GM23248 (cell line): ENCODE measurements at places on chromosomes 7 and 10. TPM values are rescaled to one million over a fixed set of nuclear protein-coding genes. Genes with fewer than 3 reads are reported as not detected.

DNA sequence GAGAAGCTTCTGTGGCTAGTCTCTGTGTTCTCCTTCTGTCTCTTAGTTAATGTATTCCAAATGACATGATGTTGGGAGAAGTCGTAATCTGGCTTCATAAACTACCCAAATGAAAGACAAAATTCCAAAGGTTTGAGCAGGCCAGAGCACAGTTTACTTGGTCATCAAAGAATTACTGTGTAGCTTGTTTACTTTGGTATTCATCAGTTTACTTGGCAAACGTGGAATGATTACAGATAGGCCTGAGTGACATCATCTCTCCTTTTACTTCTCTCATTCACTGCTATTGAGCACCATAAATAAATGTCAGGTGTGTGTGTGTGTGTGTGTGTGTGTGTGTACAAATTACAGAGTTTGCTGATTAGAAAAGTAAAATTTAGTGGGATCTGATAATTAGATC, 327.3 kb downstream of the PHTF2 start:
- peak; percentile 82 for DNase-seq

- DNase-seq: no peak
Measured at GRCh38 chr7:90212149-90212495, 582 bp downstream of the STEAP2 start.

GRCh38 chr7:94417901-94418300, 23.2 kb downstream of the COL1A2 start:
- DNase-seq: peak; percentile 71

ZMYND11 gene
- total RNA-seq: 63.4 and 66.0 TPM in 2 replicates

LRRC17 gene
- total RNA-seq: 1.5 TPM in 1 of 2 replicates, not detected in the other

DNA sequence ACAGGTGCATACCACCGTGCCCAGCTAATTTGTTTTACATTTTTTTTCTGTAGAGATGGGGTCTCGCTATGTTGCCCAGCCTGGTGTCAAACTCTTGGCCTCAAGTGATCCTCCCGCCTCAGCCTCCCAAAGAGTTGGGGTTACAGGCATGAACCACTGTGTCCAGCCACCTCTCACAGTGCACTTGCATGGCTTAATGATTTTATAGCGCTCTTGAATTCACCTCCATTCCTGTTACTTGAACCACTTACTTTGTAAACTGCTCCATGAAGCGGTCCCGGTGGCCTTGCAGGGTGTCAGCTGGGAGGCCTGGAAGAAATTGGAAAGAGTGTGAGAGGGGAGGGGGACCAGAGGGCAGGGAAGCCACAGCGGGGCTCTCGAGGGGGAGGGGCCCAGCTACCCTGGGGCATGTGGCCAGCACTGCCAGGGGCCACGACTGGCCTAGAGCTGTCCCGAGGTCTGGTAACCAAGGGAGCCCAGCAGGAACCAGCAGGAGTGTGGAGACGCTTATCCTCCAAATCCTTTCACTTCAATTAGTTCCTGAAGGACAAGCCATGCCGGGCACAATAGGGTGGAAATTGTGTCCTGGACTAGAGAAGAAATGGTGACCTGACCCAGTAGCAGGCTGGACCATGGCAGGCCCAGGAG, 76.0 kb downstream of the SPDYE5 start:
- DNase-seq: no peak

HMX2 gene
- not detected in 2 replicates for total RNA-seq

AKR1C4 gene
- total RNA-seq: not detected in 2 replicates

GRCh38 chr7:22723637-22724036, 3.4 kb upstream of the IL6 start:
- peak; percentile 60 for DNase-seq

CCDC172 gene
- not detected in 2 replicates for total RNA-seq

DNA sequence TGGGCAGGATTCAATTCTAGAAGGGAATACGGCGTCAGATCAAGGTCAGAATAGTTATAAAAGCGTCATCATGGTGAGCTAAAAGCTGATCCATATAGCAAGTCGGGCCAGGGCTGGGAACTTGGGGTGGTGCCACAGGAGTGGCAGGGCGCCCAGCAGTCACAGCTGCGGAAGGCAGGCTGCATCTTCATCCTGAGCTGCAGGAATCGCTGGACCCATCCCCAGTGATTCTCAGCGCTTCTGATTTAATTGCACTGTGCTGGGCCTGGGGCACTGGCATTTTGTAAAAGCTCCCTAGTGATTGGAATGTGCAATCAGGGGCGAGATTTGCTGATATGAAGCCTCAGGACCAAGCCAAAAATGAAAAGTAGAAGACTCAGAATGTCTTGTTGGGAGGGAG, 135.3 kb downstream of the CTTNBP2 start:
- no peak for DNase-seq

GRCh38 chr10:101030496-101031127, 317 bp downstream of the PDZD7 start:
- no peak for DNase-seq

HOXA7 gene
- total RNA-seq: 3.4 and 6.6 TPM in 2 replicates

DNA sequence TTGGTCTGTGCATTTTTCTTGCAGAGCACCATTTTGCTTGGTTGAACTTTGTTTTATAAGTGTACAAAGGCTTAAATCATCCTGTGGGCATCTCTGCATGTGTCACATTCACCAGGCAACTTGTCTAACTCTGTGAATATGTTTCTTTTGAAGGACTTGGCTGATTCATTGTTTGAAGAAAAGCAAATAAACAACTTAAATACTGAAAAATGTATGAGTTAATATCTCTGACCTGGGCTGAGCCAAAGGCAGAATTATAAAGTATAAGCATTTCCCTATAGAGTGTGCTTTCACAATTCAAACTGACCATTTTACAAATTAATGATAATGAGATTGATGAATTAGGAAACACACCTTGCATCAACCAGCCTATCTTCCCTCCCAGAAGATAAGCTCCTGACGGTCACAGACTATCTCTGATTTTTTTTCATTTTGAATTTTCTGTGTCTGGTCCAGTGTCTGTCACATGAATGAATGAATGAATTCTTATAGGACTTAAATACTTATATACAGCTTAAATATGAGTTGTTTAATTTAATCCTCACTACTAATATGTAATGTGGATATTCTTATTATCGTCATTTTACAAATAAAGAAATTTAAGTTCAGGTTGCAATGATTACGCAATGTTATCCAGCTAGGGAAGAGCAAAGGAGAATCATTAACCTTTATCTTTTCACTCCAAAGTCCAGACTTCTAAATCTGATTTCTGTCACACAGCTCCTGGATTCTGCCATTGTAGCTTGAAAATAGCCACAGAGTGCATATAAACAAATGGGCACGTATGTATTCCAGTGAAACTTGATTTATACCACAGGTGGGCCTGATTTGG, 182.0 kb upstream of the PHYHIPL start:
- no peak for DNase-seq

DNA sequence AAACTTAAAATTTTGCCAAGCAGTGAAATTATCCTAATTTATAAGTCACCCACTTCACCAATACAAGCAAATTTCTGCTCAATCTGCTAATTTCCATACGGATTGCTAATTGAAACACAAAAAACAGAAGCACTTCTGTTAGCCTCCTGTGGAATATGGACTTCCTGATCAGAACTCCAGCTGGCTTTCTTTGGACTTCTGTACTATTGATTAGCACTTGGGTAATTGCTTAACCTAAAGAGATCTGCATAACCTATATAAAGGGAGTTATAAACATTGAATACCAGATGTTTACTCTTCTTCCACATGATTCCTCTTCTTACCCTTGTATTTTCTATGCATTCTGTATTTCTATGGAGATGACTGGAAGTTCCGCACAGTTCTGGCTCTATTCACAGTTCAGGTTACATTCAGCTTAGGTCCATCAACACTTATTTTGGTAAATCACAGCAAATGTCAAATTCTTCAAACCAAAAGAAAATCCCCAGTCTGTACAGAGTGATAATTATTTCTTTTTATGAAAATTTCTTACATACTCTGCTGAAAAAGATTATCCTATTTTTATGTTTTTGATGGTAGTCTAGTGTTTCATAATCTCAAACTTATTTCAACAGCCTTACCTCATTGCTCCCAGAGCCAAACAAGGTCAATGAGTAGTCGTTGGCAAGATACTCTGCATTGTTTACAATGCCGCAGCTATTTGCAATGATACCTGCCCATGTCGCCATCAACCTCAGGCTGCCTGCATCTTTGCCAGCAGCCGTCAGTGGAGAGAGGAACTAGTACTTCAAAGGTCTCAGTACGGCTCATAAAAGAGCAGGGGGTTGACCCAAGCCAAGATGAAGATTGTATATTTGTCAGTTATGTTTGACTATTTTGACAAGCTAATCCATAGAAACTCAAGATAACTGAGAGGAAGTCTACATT, 225.6 kb downstream of the AHR start:
- peak; percentile 74 for DNase-seq

- no peak for DNase-seq
Measured at GRCh38 chr10:123136221-123136805, 543 bp downstream of the HMX3 start.

- no peak for DNase-seq
Measured at GRCh38 chr7:99089914-99090629, 53.8 kb downstream of the SMURF1 start.

DNA sequence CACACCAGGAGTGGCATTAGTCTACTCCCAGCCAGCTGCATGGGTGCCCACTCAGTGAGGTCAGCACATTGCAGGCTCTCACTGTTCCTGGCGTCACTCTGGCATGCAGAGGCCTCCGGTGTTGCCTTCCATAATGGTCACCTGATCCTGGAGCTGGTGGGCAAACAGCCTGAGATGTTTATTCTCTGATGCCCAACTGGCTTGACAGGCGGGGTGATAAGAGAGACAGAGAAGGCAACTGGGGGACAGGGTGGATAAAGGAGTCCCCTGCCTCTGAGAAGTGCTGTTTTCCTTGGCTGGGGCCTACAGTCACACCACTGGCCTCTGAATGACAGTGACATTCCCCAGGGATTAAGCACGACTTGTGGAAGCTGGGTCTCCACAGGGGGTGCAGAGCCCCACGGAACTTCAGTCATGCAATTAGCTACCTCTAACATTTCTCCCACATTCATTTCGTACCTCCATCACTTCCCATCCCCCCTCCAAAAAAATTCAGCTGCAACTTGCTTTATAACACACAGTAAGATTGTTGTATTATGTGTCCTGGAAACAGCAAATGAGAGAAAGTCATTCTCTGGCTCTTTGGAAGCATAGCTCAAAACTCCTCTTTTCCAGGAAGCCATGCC, 7.1 kb upstream of the RBM20 start:
- DNase-seq: no peak

DNA sequence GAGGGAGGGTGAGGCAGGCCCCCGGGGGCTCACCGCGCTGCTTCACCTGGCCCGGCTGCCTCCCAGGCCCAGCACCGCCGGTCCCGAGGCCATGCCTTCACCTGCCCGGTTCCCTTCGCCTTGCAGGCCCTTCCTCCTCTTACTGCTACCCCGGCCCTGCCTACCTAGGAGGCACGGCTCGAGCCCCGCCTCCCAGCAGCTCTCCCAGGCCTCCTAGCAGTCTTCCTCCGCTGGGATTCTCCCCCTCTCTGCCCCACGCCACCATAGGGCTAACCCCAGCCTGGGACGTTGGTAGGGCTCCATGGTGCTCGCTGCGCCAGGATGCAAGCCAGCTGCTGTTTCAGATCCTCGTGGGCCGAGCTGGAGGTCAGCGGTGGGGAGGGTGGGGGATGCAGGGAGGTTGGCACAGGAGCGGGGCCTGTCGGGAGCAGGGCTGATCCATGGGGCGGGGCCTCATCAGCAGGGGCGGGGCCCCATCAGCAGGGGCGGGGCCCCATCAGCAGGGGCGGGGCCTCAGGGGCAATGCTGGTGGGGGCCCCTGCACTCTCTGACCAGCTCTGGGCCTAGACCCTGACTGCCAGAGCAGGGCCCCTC, 63.3 kb downstream of the RASGEF1A start:
- DNase-seq: no peak

GRCh38 chr7:94161476-94161875, 157.3 kb upstream of the BET1 start:
- DNase-seq: no peak

- DNase-seq: no peak
Measured at GRCh38 chr10:96082748-96083147, 39.4 kb downstream of the CCNJ start.

OR2F1 gene
- total RNA-seq: not detected in 2 replicates

DNA sequence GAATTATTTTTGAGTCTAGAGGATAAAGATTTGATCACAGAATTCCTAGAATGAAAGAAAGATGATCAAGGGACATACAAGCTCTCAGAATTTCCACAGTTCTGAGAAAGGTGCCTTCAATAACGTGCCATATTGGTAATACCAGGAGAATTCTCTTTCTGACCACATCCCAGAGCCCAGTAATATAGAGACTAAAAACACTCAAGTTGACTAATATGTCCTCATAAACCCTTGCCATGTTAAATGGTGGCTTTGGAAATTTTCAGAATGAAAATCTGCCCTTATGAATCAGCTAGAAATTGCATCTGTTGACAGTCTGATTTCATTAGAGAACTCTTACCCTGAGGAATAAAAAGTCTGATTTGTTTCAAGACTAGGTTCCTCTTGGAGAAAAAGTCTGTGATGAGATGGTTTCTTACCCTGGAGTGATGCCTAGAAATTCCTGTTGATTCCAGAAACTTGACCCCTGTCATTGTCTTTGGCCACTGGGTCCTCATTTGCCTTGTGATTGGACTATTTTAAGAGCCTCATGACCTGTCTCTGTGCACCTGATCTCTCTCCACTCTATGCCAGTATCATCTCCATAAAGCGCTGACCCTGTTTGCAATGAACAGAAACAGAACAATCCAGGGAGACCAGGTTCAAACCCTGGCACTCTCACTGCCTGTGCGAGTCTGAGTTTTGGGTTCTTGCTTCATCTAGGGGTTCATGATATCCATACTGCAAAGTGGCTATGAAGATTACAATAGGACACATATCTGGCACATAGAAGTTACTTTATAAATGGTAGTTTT, 3.3 kb downstream of the IL2RA start:
- no peak for DNase-seq

DNA sequence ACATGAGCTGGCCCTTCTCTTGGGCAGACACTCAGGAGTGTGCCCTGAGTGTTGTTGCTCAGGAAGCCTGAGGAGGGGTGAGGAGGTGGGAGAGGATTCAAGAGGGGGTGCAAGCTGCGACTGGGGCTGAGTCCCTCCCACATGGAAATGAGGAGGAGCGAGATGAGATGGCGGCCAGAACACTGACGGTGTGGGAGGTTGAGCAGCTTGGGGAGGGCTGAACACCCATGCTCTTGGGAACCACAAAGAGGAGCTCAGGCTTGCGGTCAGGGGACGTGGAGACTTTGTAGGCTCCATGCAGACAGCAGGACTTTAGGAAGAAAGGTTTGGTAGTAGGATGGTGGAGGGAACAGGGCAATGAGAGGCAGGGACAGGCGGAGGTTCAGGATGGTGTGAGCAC, 163.2 kb upstream of the SHH start:
- no peak for DNase-seq

POU6F2 gene
- not detected in 2 replicates for total RNA-seq
